ENCODE measurements at places on chromosomes 1 and 21.
A peak's percentile ranks its signal among the peaks of the same experiment; 100 is the strongest.

DNA sequence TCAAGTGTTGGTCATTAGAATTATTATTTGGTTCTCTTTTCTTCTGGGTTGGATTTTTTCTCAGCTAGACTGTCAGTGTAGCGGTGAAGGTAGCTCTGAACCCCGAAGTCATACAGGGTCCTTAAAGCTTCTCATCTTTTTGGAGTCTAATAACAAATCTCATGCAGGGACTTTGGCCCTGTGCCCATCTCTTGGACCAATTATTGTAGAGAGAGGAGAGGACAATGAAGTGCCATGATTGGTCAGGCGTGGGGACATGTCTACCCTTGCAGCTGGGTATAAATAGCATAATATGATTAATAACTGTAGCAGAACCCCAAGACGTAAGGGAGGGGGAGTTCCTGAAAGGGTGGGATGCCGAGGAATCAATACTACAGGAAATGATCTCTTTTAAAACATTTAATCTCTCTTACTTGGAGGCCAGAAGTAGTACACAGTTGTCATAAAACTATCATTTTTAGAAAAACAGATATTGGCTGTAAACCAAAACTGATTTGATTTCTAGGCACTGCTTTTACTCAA, 8.8 kb downstream of the MAGI3 start:
- no peak for DNase-seq

DNA sequence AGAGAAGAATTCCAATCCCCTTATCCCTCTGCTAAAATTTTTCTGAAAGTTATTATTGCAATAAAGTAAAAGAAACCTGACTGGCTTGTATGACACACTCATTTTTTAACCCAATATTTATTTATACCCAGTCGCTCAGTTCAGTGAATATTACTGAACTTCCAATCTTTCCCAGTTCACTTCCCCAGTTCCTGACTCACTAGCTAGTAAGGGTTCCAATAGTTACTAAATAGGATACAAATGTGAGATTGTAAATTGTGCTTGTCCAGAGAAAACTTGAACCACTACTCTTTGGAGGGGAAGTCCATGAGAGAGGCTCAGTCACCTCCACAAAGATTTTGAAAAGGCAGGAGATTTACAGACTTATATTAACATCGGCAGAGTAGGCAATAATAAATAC, 31.4 kb downstream of the PRDX6 start:
- no peak for DNase-seq

DNA sequence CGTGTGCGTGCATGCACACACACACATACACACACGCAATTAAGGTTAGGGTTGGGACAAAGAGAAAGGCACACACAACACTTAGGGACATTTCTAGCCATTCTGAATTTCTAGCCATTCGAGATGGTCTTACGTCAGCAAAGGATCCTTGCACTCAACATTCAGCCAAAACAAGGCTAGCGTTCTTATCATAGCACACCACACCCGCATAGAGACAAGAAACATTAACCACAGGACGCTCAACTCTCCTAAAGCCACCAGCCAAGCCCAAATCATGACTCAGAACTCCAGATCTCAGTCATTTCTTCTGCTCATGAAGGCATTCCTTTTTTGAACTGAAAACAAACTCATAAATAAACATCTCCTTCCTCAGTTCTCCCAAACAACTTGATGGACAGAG, 106.8 kb downstream of the LMO4 start:
- DNase-seq: no peak

DNA sequence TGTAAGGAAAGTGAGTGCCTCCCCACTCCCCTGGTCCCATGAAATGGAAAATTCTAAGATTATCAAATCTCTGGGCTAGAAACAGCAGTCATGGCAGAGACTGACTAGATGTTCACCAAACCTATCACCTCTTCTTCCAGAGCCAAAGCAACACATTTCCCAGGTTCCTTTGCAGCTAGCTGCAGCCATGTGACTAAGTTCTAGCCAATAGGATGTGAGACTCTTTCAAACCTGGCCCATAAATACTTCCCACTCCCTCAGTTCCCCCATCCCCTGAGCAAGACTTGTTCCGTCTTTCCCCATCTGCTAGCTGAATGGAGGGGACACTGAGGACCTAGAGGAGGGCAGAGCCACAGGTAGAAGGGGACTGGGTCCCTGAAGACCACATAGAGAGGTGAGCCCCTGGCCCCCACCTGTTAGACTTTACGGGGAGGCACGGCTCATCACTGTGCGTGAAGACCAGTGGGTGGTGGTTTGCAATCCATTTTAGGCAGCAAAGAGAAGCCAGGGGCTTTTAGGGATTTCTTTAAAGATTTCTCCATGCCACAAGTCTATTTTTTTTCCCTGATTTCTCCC, 17.2 kb downstream of the FAM43B start:
- no peak for DNase-seq

DNA sequence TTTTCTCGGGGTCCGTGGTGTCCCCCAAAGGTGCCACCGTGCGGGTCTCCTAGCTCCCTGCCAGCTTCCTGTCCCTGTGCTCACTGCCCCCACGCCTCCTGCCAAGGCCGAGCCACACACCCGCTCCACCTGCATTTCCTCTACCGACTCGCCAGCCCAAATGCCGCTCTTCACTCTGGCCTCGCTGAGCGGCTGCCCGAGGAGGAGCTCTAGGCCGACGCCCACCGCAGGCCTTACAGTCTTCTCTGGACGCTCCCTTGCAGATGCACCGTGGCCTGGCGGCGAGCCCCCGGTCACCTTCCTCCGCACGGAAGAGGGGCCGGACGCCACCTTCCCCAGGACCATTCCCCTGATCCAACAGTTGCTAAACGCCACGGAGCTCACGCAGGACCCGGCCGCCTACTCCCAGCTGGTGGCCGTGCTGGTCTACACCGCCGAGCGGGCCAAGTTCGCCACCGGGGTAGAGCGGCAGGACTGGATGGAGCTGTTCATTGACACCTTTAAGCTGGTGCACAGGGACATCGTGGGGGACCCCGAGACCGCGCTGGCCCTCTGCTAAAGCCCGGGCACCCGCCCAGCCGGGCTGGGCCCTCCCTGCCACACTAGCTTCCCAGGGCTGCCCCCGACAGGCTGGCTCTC, 26.3 kb downstream of the FTCD start:
- no peak for DNase-seq

GRCh38 chr1:193087893-193088292, 17.3 kb downstream of the GLRX2 start:
- no peak for DNase-seq

DNA sequence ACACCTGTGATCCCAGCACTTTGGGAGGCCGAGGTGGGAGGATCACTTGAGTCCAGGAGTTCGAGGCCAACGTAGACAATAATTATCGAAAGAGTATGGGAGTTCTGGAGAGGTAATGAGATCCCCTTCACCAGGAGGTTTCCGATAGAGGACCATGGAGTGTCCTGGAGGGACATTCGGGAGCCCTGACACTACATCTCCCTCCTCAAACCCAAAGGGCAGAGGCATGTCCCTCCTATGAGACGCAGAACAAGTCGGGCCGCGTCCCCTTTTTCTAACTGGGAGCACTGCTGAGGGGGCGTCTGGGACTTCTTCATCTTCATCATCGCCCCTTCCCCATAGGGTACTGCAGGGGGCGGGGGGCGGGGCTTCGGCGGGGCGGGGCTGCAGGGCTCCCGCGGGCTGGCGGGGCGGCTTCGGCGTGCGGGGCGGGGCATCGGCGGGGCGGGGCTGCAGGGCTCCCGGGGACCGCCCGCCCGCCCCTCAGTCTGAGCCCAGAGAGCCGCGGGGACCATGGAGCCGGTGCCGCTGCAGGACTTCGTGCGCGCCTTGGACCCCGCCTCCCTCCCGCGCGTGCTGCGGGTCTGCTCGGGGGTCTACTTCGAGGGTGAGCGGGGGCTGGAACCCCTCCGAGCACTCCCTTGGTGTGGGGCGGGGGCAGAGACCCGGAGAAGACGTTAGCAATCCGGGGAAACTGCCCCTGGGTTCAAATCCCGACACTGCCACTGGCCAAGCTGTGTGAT, at the start of gene THEMIS2:
TSS of gene THEMIS2 (plus strand) at position 486 of the 743 bp plus-strand sequence. CDS start at position 514, 28 bp downstream.
- DNase-seq: peak; percentile 70

DNA sequence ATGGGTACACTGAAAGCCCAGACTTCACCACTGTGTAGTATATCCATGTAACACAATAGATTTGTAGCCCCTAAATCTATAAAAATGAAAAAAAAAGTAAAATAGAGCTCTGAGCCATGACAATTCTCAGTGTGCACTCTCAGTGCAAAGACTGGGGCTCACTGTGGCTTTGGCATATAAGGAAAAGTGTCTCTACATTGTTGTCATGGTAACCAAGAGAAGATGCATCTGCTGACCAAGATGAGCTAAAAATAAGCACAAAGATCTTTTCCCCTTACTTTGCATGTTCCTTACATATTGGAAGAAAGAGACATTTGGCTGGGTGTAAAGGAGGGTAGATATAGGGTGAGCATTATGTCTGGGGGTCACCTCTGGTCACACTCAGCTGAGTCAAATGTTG, 12.0 kb downstream of the PGLYRP4 start:
- DNase-seq: no peak

- DNase-seq: no peak
Observed at GRCh38 chr1:233844692-233845091, 59.8 kb upstream of the SLC35F3 start.

GRCh38 chr1:183195142-183195574, 9.1 kb downstream of the LAMC2 start:
- DNase-seq: no peak
